Putamen (tissue), 1 donor: ENCODE measurements at places on chromosomes 4 and X.

DNA sequence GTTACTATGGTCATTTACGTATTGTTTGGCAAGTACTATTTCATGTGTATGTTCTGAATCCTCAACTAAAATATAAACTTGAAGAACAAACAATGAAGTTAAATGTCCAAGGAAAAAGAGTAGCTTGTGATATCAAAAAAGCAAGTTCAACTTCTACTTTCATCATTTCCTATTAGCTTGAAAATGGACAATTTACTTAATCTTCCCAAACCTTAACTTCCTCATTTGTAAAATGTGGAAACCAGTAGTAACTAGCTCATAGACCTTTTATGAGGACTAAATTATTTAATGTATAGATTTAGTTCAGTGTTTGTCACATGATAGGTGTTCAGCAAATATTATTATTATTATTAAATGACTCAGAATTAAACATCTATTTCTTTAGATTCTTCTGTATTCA, 276.8 kb upstream of the TET2 start:
- no peak for DNase-seq

DNA sequence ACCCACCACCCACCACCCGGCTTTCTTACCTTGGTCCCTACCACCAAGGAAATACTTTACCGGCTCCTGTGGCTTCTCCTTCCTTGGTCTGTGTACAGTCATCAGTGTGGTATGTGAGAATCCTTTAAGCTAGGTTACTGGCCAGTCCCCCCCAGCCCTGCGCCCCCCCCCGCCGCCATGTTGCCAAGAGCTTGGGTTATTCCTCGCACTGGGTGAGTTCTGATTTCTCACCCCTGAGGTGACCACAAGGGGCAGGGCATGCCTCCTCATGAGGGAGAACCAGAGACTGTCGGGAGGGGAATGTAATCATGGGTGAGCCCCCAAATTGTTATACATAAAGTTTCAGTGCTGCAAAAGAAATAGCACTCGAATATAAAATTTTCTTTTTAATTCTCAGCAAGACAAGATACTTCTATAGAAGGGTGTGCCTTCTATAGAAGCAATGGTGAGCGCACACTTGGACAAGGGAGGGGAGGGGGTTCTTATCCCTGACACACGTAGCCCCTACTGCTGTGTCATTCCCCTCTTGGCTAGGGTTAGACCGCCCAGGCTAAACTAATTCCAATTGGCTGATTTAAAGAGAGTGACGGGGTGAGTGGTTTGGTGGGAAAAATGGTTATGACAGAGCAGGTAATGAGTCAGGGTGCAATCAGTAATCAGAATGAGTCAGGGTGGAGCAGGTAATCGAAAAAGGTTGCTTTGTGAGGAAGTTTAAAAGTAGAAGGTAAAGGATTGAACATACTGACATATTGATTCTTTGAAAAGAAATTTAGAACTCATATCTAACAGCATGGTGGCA, 133.2 kb downstream of the KDM6A start:
- DNase-seq: no peak

DNA sequence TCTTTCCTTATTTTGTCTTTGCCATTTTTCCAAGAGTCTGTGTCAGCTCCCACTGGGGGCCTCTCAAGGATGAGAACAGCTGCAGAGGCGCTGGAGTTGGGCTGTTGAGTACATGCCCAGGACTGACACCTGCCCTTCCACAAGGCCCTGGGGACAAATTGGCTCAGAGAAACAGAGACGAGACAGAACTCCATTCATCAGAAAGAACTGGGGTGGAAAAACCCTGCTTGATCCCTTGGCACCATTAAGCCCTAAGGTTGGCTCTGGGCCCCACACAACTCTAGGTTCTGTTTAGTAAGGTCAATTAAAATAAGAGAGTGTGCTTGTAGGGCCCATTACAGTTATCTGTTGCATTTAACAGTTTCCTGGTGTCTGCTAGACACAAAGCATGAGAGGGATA, 63.6 kb downstream of the DCX start:
- DNase-seq: no peak

- DNase-seq: no peak
These were observed 185.6 kb upstream of the FSTL5 start for GRCh38 chr4:162349395-162349794.

DNA sequence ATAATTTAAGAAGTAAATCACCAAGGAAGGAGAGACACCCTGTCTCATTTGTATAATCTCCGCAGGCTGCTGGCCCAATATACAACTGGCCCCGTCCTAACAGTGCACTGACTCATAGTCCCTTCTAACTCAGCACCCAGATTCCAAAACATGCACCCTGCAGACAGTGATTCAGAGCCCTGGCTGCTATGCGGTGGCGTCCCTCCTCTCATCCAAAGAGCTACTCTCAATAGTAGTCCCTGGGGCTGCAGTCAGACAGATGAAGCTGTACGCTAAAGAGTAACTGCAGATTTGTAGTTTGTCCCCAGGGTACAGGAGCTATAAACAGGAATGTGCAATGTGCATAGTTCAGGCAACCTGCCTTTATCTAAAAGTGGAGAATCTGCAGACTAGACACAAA, 23.0 kb downstream of the GABRA3 start:
- DNase-seq: no peak

- DNase-seq: peak; percentile 45
These were observed 1.0 kb upstream of the GABRG1 start for GRCh38 chr4:46124773-46125413.

DNA sequence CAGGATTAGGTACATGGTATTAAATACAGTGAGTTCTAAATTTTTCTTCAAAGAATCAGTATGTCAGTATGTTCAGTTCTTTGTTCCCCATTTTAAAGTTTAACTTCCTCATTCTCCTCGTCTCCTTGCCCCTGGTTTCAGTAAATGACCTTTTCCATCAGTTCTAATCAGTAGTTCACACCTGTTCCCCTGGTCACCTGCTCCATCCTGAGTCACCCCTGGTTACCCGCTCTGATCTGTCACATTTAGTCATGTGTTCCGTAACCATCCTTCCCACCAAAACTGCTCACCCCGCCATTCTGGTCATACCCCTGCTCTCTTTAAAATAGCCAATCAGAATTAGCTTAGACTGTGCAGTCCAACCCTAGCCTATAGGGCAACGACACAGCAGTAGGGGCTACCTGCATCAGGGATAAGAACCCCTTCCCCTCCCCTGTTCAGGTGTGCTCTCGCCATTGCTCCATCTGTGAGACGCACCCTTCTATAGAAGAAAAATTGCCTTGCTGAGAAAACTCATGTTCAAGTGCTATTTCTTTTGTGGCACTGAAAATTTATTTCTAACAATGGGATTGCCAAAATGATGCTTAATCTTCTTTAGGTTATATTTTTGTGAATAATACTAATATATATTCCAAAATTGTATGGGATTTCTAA, 181.3 kb downstream of the OR13H1 start:
- DNase-seq: no peak

DNA sequence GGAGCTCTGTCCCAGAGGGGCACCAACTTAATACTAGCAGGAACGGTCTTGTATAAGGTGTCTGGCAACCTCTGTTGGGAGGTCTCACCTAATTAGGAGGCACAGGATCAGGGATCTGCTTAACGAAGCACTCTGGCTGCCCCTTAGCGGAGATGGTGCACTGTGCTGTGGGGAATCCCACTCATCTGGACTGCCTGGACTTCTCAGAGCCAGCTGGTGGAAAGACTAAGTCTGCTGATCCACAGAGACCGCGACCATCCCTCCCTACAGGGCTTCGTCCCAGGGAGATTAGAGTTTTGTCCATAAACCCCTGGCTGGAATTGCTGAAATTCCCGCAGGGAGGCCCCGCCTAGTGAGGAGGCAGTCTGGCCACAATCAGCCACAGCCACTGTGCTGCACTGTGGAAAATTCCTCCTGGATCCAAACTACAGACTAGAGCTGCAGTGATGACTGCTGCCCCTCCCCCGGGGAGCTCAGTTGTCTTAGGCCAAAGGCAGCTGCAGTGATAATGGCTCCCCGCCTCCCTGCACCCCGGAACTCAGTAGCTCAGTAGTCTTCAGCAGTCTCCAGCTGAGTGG, 22.0 kb upstream of the ZCCHC4 start:
- no peak for DNase-seq

DNA sequence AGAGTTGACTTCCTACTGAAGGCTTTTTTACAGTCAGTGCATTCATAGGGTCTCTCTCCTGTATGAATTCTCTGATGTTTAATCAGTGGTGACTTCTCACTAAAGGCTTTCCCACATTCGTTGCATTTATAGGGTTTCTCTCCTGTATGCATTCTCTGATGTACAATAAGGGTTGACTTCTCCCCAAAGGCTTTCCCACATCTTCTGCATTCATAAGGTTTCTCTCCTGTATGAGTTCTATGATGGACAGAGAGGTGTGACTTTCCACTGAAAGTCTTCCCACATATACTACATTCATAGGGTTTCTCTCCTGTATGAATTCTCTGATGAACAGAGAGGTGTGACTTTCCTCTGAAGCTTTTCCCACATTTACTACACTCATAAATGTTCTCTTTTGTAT, 45.2 kb downstream of the ZNF674 start:
- DNase-seq: no peak

- DNase-seq: no peak
These were observed 245.4 kb downstream of the DCTD start for GRCh38 chr4:182671749-182672148.

DNA sequence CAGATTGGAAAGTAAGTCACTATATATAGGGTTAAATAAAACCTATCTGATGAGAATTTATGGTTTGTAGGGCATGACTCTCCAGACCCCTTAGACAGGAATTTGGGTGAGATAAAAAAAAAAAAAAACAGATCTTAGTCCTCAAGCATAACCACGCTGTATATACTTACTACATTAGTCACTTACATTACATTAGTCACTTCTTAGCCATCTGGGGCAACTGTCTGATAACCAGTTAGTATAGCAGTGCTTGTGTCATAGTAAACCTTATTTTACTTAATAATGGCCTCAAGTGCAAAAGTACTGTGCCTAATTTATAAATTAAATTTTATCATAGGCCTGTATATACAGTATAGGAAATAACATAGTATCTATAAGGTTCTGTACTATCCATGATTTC, 60.2 kb upstream of the RPS6KA6 start:
- no peak for DNase-seq

GRCh38 chr4:55910140-55910539, 38.6 kb upstream of the CEP135 start:
- DNase-seq: no peak

DNA sequence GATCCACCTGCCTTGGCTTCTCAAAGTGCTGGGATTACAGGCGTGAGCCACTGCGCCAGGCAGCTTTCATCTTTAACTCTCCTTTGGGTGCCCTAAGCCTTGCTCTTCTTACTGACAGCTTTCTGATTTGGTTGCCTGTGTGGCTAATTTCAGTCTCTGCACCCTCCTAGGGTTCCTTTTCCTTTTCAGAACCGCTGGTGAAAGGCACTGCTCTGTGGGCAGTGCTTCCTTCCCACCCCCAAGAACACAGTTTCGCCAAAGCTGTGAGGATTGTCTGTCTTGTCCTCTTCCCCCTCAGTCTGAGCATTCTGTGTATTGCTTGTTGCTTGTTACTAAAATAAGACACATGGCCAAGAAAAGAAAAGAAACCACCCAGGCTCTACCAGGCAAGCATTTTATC, 101.4 kb upstream of the FRMPD3 start:
- no peak for DNase-seq

- DNase-seq: no peak
These were observed 127.4 kb downstream of the RBM47 start for GRCh38 chr4:40502220-40502619.

DNA sequence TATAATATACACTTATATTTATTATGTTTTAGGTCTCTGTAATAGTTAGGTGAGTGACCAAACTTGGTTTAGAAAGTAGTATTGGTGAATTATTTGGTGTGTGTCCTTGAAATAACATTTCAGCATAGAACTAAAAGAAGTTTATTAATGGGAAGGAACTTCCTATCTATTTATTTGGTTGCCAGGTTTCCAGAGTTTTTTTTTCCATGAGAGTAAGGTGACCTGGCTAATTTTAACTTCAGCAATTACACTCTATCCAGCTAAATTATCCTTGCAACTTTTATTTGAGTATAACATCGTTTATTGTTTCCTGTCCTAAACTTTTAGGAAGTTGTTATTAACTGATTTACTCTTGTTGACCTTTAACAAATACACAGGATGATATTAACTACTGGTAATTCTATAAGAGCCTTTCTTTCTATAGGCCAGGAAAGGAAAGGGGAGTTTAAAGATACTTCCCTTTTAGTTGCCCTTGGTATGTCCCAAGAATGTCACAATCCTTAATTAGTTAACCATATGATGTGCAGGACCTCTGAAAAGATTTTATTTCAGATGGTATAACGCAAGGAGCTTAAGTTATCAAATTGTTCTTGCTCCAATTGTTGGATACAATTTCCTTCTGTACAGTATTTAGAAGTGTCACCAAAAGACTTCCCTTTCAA, 18.9 kb downstream of the PRDM8 start:
- DNase-seq: no peak
